Tibial artery (tissue), 4 donors: ENCODE measurements at places on chromosomes 1 and 21.

GRCh38 chr1:6462412-6463119 is 3.4 kb downstream of the TNFRSF25 start:
- no peak for DNase-seq

GRCh38 chr1:193070942-193071341 is 11.5 kb downstream of the RO60 start:
- no peak for DNase-seq

GRCh38 chr1:62688687-62689085 is 500 bp upstream of the DOCK7 start:
- no peak for DNase-seq

- DNase-seq = no peak
Observed at GRCh38 chr1:110200666-110201065, 9.4 kb upstream of the KCNC4 start.

DNA sequence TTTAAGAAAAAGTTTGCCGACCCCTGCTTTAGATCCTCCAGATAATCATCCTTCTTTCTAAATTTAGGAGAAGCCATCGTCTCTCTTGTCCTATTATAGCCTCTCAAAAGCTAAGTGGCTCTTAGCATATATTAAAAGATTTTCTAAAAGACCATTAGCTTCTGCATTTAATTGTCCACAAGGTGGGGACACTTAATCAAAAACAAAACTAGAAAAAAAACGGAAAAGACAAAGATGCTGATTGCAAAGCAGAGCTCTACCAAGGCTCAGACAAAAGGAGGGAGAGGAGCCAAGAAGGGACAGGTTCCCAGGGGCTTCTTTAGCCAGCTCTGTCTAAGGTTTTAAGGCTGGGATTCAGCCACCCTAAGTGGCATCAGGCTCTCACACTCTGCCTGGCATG is 128.3 kb upstream of the HMGB4 start:
- no peak for DNase-seq

DNA sequence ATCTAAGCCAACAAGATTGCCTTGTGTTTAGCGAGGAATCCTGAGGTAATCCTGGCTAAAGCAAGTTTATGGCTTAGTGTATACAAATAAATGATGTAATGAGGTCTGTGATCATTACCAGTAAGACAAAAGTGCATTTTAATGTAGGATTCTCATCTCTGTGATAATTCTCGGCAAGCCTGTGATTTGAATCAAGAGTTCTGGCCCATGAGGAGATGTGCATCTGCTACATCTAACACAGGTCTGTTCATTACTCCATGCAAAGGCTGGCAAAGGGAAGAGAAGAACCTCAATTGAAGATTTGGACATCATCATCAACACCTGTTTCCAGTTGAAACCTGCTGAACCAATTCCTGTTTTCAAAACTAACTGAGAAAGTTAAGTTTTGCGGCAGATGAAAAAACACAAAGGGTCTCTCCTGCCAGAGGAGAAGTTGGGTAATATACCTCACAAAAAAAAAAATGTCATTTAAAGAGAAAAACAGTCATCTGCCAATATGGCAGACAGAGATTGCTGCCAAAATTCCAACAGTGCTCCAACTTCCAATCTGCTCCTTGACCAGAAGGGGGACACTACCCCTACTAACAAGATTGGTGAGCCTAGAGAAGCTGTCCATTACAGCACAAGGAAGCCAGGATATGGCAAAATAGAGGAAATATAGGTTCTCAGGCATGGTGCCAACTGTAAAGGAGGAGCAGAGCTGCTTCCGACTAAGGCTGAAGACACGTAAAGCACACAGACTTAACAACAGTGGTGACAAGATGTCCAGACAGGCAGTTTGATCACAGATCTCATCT is 453.7 kb downstream of the TTLL7 start:
- no peak for DNase-seq
